ENCODE measurements at places on chromosomes 1 and 21.

GRCh38 chr1:87560601-87561360, 232.1 kb downstream of the LMO4 start:
- no peak for DNase-seq

DNA sequence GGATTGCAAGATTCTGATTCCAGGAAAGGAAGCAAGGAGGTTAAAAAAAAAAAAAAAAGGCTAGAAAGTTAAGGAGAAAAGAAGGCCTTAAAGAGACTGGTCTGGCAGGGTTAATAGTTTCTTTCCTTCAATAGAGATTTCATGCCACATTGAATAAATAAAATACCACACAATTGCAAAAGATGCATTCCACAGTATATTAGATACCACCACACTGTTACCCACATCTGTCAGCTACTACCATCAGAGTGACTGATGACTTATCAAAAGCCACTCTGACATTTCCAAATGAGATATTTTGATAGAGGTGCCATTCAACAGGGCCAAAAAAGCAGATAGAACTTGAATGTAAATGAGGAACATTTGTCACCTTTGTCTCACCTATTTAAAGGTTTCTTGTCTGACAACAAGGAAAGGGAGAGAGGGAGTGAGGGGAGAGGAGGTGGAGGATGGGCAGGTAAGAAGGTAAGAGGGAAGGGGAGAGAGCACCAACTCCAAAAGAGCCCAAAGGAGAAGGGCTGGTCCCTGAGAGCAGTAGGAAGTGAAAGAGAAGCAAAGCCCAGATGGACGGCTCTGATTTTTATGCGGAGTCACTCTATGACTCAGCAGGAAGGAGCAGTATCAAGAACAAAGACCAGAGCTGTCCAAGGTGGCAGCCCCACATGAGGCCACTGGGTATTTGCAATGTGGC, 38.3 kb downstream of the LRRN2 start:
- DNase-seq: no peak

DNA sequence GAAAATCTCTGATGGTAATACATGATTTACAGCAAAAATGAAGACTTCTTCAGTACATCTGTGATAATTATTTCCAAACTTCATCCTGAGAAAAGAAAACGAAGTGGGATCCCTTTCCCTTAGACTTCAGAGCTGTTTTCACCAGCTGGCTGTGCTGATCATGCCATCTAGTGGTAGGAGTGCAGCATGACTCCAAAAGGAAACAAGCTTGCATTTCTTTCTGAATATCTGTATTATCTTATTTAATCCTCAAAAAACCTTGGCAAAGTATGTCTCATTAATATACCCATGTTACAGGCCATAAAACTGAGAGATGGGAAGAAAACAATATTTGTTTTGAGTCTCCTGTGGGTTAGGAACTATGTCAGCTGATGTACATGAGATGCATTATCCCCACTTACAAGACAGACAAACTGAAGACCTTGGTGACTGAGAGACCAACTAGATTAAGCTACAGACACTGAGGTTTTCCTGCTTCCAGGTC, 9.8 kb upstream of the GJA8 start:
- no peak for DNase-seq

DNA sequence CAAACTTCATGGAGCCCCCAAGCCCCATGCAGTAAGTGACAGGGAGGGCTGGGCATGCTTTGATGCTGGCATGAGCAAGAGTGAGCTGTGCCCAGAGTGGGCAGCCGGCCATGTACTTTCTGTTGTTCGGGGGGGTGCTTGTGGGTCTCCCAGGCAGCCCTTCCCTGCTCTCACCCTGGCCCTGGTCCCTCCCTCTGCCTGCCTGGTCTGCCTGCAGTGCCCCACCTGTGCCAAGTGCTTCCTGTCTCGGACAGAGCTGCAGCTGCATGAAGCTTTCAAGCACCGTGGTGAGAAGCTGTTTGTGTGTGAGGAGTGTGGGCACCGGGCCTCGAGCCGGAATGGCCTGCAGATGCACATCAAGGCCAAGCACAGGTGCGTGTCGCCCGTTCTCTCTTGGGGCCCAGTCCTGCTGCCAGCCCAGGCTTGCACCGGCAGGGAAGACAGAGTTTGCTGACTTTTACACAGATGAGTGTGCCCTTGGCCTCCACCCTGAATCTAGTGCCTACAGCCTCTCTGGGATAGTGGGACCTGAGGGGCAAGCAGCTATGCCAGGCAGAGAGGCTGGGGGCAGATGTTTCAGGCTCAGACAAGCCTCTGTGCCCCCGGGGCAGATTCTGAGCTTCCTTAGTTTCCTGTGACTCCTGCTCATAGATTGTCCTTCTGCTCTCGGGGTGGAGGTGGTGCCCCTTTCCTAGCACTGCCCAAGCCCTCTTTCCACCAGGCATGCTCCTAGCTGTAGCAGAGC, 7.6 kb downstream of the ZBTB48 start:
- no peak for DNase-seq

DNA sequence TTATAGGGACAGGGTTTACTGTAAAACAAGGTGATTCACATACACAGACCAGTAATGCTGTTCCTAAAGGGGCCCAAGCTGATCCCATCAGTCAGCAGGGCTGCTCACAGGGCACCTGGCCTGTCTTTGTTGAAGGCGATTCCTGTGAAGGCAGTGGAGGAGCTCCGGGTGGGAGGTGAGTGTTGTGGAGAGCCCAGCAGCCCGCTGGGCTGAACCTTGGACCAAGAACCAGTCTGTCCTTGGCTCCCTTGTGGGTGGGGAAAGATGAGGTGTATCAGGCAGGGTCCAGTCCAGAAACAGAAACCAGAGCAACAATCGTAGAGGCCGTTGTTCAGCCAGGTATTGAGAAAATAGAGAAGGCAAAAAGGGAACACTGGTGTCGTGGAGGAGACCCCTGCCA, 12.5 kb downstream of the PDXK start:
- DNase-seq: no peak
